BJ (cell line): ENCODE measurements at places on chromosomes 12 and 14.

- DNase-seq = no peak
These were observed 44.7 kb upstream of the ATP23 start for GRCh38 chr12:57896434-57897201.

DNA sequence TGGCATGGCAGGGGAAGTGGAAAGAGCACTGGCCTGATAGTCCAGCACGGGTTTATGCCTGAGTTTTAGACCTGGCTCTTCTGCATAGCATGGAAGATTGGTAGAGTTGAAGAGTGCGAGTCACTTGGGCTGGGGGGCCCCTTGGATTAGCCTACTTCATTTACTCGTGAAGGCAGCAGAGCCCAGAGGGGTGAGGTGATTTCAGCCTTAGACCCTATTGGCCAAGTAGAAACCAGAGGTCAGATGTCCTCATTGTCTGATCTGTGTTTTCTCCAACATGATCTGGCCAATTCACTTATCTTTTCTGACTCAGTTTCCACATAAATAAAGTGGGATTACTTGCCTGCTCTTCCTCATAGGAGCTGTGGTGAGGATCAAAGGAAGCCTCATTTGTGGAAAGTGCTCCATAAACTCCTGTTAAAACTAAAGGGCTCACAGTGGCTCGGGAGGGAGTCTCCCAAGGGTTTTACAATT is 1.9 kb downstream of the PLEKHG3 start:
- no peak for DNase-seq

DNA sequence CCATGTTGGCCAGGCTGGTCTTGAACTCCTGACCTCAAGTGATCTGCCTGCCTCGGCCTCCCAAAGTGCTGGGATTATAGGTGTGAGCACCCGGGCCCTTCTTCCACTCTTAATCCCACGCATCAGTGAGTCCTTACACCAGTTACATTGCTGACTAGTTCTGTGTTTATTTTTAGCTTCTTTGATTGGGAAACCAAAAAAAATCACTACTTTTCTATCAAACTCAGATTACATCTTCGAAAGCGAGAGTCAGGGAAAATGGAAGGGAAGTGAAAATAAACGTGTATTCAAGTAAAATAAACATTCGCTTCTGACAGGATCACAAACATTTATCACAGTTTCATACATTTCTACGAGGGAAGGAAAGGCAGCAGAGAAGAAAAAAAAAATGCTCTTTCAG is 32.2 kb downstream of the FGD6 start:
- DNase-seq = no peak

- no peak for DNase-seq
These were observed 240.1 kb downstream of the ALG10B start for GRCh38 chr12:38556647-38557046.

DNA sequence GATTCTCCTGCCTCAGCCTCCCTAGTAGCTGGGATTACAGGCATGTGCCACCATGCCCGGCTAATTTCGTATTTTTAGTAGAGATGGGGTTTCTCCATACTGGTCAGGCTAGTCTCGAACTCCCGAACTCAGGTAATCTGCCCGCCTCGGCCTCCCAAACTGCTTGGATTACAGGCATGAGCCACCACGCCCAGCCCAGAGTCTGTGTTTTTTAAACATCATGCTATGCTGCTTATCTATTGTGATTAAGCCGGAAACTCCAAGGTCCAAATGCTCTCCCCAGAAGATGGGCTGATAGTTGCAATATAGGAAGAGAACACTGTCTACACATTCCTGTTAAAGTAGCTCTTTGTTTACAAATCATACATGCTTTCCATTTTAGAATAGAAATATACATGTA is 30.5 kb upstream of the MAX start:
- no peak for DNase-seq

GRCh38 chr12:27498761-27499160 is 25.2 kb upstream of the PPFIBP1 start:
- no peak for DNase-seq

- no peak for DNase-seq
These were observed 184.3 kb upstream of the C14orf180 start for GRCh38 chr14:104395276-104395675.

GRCh38 chr12:52918784-52919183 is 13.9 kb upstream of the KRT8 start:
- no peak for DNase-seq

DNA sequence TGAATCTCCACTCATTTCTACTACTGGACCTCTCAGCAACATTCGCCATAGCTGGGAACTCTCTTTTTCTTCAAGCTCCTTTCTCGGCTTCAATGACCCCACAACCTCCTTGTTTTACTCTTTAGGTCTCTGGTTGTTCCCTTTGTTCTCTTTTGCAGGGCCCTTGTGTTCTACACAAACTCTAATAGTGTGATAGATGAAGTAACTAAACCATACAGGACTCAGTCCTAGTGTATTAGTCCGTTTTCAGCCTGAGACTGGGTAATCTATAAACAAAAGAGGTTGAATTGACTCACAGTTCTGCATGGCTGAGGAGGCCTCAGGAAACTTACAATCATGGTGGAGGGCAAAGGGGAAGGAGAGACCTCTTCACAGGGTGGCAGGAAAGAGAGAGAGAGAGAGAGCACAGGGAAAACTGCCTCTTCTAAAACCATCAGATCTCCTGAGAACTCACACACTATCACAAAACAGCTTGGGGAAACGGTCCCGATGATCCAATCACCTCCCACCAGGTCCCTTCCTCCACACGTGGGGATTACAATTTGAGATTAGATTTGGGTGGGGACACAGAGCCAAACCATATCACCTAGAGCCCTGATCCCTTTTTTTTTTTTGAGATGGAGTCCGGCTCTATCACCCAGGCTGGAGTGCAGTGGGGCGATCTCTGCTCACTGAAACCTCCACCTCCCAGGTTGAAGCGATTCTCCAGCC is 32.0 kb upstream of the WNK1 start:
- DNase-seq = no peak

DNA sequence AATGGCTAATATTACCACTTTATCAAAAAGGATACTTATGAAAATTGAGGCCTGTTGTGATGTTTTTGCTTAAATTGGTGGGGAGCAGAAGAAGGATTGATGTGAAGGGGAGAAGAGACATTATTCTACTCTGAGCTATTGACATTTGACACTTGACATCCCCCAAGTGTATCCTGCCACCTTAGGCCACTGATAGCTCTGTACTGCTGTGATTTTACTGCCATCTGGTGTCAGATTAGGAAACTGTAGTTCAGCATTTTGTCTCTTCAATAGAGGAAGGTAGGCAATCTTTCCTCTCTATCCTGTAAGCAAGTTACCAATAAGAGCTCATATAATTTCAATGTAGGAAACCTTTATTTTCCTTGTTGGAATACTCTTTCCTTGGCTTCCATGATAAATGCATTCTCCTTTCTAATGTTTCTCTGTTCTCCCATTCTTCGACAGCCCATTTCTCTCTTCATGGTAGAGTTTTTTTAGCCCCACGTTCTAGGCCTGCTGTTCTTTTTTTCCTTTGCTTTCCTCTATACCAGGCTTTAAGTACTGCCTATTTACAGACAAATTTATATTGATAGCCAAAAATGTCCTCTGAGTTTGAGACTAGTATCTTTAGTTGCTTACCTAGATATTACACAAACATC is 46.3 kb downstream of the PPHLN1 start:
- peak; percentile 1 for DNase-seq

DNA sequence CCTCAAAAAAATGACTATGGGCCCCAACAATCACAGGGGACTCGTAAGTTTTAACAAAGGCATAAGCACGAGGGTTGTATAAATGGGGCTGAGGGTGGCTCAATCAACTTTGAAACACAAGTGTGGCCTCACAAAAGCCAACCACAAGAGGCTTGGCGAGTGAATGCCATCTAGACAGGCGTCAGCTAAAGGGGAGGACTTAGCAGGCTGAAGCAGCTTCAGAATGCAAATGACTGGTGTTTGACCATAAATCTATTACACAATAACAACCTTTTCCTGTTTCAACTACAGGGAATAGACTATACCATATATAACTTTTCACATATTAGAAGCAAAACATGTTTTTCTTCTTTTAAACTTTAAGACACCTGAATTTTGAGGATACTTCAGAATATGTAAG is 777.9 kb downstream of the FSCB start:
- DNase-seq = no peak

- DNase-seq = no peak
These were observed 425.9 kb upstream of the TBX3 start for GRCh38 chr12:115109863-115110262.

DNA sequence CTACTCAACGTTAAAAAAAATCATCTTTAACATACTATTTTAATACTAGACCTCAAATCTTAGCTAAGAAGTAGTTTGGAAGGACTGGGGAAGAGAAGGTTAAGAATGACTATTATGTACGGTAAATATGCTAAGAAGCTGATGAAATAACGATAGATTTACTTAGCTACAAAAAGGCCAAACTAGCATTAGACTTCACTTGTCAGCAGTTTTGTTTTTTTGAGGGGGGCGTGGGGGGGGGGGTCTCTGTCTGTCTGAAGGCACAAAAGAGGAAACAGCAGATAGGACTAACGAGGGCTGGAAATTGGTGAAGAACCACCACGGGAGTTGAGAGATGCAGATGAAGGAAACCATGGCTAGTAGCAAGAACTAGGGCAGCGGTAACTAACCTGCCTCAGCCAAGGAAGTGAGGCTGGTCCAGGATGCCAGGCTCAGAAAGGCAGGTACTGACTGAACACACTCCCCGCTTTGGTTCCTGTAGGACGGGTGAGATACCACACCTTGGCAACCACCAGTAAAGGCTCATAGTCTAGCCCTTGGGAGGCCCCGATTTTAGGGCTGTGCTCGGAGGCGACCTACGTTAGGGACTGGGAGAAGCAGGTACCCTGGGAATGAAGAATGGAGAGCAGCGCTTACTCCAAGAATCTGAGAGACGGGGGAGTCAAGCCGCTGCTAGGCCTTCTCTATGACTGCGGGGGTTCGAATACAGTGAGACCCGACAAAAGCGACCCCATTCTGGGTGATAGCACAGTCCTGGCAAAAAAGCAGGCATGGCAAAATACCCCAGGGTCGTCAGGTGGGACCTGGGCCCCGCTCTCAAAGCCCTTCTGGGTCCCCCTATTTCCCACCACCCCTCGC is 675 bp downstream of the NEDD8 start:
- no peak for DNase-seq

- no peak for DNase-seq
These were observed 980 bp downstream of the INTS13 start for GRCh38 chr12:26936559-26937442.

DNA sequence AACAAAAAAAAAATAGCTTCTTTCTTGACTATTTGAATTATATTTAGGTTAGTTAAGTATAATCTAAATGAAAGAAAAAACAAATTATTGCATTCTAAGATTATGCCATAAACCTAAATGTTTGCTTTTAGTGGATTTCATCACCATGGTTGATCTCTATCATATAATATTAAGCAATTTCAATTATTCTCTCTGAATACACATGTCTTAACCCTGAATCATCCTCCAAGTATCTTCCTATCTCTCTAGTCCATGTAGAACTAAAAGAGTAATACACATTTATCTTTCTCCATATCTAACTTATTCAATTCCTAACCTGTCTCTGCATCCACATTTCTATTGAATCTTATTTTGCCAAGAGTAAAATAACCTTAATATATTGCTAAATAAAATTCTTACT is 59.6 kb downstream of the PPFIA2 start:
- DNase-seq = no peak

DNA sequence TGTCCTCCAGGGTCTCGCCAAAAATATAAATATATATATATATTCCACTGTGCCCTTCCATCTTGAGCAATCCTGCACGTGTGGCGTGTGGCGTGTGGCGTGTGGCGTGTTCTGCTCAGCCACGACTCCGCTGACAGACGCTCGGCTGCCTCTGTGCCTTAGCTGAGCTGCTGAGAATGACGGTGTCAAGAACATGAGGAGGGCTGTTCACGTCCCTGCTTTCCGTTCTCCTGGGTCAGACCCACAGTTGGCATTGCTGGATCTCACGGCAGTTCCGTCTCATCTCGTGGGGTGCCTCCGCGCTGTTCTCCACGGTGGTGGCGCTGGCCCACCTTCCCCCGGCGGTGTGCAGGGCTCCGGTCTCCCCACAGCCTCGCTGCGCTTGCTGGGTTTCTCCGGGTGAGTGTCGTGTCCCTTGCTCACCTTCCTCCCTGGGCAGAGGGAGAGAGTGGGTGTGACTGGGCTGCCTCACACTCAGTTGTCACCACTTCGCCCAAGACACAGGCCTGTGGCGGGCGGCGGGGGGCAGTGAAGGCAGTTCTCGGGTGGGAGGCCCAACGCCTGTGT is 9.4 kb downstream of the GPR132 start:
- no peak for DNase-seq

DNA sequence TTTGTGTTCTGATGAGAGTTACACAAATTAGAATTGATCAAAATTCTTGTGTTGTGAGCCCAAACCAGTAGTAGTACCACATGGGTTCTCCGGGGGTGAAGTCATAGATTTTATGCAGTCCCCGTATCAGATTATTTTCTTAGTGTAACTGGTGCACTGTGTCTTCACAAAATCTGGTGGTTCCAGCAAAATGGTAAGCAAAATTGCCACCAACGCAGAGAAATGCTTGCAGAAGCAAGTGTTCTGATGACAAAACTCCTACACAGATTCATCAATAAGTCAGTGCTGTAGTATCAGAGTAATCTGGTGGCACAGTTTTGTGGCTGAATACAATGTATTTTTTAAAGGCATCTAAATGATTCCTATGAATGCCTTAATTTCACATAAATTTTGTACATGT is 1.3 kb upstream of the CACNA2D4 start:
- DNase-seq = no peak

- no peak for DNase-seq
These were observed 101.1 kb downstream of the OTX2 start for GRCh38 chr14:56709201-56709600.

GRCh38 chr14:55285048-55285652 is 13.9 kb downstream of the FBXO34 start:
- DNase-seq = no peak

DNA sequence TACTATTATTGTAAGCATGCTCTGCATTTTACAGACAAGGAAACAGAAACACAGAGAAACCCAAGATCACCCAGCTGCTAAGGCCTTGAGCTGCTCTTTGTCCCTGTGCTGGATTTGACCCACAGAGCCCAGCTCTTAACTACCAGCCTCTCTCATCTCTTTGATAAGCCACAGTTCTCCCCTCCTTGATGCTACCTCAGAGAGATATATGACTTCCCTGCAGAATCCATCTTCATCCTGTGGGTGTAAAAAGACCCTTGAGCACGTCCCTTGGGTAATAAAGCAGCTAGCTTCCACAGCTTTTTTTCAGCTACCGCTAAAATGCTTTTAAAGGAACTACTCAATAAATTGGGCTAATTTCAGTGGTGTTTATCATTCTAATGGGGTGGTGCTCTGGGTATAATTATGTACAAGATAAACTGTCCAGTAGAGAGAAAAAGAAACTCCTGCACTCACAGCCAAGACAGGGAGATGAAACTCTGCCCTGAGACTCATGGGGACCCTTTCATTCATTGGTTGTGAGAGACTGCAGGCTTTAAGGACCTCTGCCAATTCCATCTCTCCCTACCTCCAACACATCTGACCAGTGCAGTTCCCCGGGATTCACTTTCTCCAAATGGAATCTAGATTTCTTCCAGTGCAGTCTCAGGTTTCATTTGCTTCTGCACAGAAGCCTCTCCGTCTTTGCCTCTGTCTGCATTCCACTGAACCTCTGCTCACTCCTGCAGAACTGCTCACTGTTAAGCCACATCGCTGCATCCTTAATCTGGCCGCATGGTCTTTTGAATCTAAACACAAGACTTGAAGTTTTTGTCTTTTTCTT is 24.7 kb upstream of the NTF3 start:
- no peak for DNase-seq
